ENCODE measurements at places on chromosomes 4 and X.

- no peak for DNase-seq
Measured at GRCh38 chr4:129233691-129234090, 137.7 kb downstream of the C4orf33 start.

GRCh38 chr4:80897537-80898303, 132.8 kb upstream of the BMP3 start:
- DNase-seq = no peak

GRCh38 chr4:107077192-107077591, 41.1 kb upstream of the DKK2 start:
- no peak for DNase-seq

DNA sequence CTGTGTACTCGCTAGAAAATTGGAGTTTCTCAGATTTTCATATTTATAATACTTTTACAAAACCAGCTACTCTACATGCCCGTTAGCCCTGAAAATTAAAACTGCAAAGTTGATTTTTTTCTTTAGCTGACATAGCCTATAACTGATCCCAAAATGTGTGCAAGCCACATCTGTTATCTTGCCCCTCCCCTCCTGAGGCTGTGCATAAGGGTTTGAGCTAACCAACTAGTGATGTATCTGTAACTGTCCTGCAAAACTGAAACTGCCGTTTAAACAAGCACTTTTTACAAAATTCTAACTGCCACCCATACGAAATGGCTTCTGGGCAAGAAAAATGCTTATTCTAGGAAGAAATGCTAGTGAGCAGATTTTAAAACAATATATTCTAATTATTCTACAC, 59.1 kb downstream of the EDNRA start:
- DNase-seq = no peak

GRCh38 chr4:96983830-96984229, 1143.9 kb downstream of the PDHA2 start:
- DNase-seq = no peak

DNA sequence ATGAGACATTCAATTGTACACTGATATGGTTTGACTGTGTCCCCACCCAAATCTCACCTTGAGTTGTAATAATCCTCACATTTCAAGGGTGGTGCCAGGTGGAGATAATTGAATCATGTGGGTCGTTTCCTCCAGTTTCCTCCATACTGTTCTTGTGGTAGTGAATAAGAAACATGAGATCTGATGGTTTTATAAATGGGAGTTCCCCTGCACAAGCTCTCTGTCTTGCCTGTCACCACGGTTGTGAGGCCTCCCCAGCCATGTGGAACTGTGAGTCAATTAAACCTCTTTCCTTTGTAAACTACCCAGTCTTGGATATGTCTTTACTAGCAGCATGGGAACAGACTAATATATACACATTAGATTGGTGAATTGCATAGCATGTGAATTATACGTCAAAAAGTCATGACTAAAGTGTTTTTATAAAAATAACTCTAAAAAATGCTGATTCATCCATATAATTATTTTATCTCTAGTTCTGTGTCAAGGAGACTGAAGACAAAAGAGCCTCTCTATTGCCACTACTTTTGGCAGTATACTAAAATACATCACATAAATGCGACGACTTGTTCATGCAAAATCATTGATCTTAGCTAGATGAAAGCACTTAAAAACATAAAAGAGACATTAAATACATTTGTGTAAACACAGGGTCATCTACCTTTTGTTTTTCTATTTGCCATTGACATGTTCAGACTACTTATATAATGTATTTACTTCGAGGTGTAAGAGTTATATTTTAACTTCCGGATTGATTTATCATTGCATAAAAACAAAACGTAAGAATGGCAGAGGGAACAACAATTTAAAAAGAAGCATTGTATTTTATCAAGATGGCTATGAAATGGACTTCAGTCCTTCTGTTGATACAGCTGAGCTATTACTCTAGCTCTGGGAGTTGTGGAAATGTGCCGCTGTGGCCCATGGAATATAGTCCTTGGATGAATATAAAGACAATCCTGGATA, 50.1 kb downstream of the YTHDC1 start:
- no peak for DNase-seq
